Frontal cortex (tissue), 4 donors: ENCODE measurements at places on chromosomes 3 and 15.

- no peak for DNase-seq
These were observed 455.0 kb upstream of the THBS1 start for GRCh38 chr15:39125904-39126303.

DNA sequence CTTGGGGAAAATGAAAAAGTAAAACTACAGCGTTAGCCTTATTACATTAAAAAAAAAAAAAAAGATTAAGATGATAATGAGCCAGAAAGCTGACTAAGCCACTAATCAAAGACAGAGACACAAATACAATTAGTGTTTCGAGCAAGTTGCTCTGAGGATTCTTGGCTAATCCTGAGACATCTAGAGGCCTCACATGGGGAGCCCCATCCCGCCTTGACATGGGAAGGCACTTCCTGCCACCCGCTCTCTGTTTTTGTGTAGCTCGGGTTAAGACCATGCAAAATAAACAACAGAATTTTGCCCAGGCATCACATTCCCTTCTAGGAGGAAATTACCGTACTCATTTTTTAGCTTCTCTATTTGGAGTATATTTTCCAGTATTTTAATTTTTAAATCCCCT is 15.3 kb downstream of the HESX1 start:
- no peak for DNase-seq

- DNase-seq, result no peak
These were observed 99.8 kb downstream of the NSUN3 start for GRCh38 chr3:94162700-94163099.

DNA sequence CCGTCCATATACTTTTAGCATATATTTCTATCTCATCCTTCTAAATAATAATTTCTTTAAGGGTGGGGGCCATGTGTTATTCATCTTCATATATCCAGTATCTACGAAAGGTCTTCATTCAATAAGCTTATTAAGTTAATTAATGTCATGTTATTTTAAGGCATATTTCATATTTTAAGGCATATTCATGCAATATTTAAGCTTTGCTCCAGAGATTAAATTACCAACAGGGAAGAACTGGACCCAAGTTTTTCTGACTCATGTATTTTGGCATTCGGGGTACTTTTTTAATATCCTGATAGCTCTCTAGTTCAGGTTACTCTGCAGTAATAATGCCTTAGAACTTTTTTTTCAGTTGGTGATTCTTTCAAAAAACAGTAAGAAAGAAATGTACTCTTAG is 27.4 kb downstream of the PHC3 start:
- DNase-seq, result no peak

DNA sequence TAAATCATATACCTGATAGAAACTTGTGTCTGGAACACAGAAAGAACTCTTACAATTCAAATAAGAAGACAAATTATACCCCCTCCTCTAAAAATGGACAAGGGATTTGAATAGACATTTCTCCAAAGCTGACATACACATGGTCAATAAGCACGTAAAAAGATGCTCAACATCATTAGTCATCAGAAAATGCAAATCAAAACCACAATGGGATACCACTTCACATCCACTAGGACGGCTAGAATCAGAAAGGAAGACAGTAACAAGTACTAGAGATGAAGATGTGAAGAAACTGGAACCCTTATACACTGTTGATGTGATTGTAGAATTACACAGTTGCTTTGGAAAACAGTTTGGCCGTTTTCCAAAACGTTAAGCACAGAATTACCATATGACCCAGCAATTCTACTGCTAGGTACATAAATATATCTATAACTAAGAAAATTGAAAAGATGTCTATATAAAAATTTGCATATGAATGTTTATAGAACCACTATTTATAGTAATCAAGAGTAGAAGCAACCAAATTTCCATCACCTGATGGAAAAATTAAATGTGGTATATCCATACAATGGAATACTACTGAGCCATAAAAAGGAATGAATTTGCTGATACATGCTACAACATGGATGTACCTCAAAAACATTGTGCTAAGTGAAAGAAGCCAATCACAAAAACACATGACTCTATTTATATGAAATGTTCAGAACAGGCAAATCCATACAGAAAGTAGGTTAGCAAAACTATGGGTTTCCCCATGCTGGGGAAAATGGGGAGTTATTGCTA is 60.8 kb downstream of the GREM1 start:
- DNase-seq, result no peak

GRCh38 chr3:62445275-62445674 is 71.9 kb upstream of the FEZF2 start:
- no peak for DNase-seq

GRCh38 chr15:30926161-30926560 is 22.4 kb downstream of the FAN1 start:
- DNase-seq, result no peak

DNA sequence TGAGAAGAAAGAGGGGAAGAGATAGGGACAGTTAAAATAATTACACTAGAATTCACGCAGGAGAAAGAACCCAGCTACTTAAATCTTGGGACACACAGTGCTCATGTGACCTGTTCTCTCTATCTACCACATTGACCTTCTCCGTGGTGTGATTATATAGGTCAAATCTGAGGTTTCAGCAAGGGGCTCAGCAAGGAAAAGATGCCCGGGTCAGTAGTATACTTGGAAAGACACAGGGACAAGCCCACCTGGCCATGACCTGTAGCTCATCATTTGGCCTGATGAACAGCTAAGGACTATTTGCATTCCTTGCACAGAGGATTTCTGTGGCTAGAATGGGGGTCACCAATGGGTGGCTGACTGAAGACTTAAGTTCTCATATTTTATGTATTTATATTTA is 71.9 kb downstream of the SSR3 start:
- no peak for DNase-seq

DNA sequence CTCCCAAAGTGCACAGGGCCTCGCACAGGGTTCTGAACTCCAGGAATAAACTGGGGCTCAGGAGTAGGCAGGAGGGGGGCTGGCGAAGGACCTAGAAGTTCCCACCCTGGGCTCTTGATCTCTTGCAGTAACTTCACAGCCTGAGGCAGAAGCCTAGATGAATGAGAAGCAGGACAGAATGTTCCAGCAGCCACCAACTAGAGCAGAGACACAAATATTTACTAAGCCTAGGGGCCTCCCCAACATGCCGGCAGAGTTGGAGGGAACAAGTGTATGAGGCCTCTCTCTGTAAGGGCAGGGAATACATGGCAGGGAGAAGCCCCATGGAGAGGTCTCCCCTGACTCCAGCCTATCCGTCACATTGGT is 25.3 kb upstream of the C15orf39 start:
- DNase-seq, result no peak

DNA sequence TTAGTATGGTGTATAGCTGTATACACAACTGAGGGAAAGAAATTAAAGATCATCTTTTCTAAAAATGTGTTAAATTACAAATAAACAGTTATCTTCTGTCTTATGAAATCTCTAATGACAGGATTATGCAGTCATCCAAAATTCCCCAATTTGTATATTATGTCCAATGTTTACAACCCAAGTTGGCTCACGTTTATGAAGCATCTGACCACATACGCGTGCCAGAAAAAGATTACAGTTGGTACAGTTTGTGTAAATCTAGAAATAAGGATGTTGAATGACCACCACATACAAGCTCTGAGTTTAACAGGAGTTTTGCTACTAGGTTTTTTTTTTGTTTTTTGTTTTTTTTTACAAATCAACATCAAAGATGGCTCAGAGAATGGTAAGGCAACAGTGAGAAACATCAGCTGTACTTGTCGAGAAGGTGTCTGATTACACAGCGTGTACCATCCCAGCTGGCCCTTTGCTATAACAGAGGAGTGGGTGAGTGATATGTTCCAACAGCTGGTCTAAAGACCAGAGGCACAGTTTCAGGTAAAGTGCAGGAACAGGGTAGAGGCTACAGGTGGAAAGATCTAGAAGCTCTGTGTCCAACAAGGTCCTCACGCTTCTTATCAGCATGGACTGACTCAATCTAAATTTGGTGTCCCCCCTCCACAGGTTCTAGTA is 47.1 kb downstream of the USF3 start:
- no peak for DNase-seq

DNA sequence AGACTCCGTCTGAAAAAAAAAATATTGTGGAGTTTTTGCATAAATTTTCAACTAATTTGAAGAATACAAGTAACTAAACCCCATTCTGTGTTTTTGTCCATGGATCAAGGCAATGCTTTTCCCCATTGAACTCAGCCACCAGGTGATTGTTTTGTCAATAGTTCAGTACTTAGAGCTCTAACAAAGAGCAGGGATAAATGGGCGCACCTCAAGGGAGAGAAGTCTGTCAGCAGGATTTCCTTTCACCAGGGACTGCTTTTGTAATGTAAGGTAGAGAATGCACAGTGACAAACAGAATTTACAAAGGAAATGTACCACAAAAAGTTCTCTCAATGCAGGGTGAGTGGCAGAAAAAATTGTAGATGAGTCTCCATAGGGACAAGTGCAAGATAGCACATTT is 10.8 kb upstream of the ATP13A5 start:
- DNase-seq, result no peak

DNA sequence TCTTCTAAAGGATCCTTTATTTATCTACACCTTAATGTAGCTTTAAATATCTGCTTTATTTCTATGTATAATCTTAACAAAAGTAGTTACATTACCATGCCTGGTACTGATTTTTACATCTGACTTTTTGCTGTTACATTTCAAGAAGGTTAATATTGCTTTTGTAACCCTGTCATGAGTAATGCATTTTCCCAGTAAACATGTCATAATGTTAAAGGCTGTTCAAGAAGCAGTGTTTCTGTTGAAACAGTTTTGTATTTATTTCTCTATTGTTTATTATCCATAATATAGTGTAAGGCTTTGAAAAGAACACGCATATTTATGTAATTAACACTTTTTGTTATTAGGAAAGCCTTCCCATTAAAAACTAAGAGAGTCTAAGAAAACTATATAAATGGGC is 98.5 kb upstream of the SOX2 start:
- no peak for DNase-seq

GRCh38 chr15:76418352-76419140 is 82.0 kb downstream of the ISL2 start:
- DNase-seq, result no peak

DNA sequence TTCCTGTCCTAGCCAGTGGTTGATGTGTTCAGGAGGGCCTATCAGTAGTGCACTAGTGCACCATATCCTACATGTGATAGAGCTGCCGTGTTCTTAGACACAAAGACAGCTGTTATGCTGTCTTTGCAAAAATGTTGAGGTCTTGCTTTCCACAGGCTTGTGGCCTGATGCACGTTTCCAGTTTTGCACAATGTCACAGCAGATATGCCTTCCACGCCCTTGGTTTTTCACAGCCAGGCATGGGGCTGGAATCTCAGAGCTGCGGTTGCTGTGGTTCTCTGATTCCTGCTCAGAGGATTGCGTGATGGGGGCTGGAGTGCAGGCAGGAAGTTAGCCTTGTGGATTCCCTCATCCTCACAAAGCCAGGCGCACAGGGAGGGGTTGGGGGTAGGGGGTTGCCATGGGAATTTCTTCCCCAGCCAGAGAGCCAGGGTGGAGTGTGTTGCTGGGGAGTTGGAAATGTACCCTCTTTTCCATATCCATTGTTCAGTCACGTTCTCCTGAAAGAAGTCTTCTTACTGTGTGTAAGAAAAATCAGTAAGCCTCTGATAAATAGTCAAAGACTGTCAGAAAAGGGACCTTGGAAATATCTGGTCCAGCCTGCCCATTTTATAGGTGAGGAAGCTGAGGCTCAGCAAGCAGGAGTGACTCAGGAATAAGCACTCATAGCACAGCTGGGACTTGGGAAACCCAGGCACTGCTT is 79.4 kb downstream of the SMAD3 start:
- no peak for DNase-seq

DNA sequence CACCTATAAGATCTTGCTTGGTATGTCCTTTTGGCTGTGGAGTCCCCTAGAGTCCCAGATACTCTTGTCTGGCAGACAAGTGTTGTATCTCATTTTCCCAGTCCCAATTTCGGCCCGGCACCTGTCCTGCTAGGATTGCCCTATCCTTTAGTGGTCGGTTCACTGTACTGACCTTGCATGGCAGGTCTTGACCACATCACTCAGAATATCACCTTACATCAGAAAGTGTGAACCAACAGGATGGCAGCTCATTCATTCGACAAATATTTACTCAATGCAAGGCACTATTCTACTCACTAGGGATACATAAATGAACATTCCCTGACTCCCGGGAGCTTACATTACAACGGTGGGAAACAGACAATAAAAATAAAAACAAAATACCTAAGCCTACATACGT is 5.7 kb upstream of the CCDC80 start:
- no peak for DNase-seq

GRCh38 chr3:191997093-191997492 is 536.1 kb downstream of the PYDC2 start:
- no peak for DNase-seq

DNA sequence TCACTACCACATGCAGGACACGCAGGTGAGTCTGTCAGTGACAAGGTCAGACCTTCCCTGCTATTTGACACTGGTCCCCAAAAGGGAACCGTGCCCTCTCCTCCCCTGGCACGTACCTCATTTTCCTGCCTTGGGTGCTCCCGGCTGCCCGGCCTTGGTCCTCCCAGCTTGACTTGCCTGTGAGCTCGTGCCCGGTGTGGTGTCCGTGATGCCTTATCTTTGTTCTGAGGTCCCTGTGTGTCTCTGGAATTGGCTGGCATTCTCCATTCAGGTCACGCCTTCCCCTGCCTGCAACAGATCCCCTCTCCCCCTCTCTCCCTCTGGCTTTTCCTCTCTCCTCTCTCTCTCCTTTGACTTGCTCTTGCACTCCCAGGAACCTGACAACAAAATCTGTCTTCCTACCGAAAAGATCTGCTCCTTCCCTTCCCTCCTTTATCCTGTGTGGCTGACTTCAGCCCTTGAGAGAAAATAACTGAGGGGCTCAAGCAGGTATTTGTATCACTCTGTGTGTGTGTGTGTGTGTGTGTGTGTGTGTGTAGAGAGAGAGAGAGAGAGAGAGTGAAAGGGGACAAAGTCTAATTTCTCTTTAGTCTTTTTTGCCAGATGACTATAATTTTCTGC is at the start of gene MASP1:
TSS of gene MASP1 (minus strand) at position 226 of the 621 bp plus-strand sequence. CDS start at position 121, 105 bp downstream.
- DNase-seq, result no peak
